ENCODE measurements at places on chromosomes 7 and 10.

GRCh38 chr10:42959833-42960232 is 117.0 kb upstream of the RET start:
- no peak for DNase-seq

- DNase-seq: peak; percentile 30
Measured at GRCh38 chr7:128792471-128793180, 858 bp downstream of the CCDC136 start.

GRCh38 chr10:100576282-100576635 is 40.5 kb downstream of the HIF1AN start:
- no peak for DNase-seq

GRCh38 chr10:18860631-18861240 is 187.9 kb upstream of the MALRD1 start:
- no peak for DNase-seq

DNA sequence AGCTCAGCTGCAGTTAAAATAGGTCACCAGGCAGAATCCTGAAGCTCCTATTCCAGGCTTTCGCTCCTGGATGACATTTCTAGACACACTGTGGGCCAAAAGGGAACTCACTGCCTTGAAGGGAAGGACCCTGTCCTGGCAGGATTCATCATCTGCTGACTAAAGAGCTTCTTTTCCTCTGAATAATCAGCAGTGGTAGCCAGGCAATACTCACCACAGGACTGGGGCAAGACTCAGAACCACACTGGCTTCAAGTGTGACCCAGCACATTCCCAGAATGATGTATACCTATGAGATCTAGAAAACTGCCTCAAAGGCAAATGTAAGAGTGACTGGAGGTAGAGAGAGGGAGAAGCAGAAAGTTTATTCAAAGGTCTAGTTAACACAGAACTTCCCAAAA is 29.5 kb upstream of the EBF3 start:
- DNase-seq: no peak

- no peak for DNase-seq
Measured at GRCh38 chr10:21728618-21729017, 194.6 kb downstream of the MLLT10 start.

DNA sequence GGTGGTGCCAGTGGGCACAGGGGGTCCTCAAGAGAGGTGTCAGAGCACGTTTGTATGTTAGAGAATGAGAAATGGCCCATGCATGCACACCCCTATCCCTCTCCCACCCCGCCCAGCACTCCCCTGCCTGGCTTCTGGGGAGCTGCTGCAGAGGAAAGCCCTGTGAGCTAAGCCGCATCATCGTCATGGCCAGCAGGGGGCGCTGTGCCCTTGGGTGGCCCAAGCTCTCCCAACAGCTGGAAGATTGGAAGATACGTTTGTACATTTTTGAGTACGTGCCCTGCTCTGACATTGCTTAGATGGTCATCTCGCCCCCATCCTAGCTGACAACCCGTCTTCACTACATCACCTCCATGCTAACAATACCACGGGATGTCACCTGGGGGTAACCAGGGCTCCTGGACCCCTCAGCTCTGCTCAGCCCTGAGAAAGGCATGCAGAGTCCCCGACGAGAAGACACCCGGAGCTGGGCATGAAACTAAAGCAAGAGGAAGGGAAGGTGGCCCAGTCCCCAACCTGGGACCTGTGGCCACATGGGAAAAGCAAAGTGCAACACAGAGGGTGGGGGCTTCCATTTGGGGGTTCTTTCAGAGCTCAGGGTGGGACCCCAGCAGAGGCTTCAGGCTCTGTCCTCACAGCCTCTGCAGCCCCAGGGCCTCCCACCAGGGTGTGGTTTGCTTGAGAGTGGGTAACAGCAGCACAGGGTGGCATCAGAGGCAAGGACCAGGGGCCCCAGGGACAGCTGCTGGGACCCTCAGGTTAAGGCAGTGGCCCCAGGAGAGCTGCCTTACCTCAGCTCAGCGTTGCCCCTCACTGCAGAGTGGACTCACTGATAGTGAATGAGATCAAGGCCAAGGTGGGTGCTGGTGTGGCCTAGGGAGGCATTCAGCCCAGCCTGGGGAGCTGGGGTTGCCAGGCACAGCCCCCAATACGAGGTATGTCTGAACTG is 136.6 kb downstream of the PTPN20 start:
- peak; percentile 81 for DNase-seq

- DNase-seq: no peak
Measured at GRCh38 chr10:86944031-86944419, 13.4 kb downstream of the MMRN2 start.

- peak; percentile 54 for DNase-seq
Measured at GRCh38 chr10:13099144-13099665, 758 bp upstream of the OPTN start.

DNA sequence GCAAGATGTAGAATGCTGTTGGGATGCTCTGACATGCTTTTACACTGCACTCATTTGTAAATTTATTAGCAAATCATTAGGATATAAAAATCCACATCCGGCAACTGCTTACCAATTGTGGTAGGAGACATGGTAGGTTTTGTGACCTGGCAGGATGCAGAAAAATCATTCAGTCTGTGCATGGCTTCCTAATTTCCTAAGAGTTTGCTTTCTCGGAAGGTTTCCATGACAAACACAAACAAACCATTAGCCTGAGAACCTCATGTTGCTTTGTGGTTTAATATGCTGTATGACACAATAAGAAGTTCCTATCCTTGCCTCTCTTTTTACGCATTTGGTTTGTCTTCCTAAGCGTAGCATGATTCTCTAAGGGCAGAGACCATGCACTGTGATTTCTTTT is 14.7 kb upstream of the LMBR1 start:
- DNase-seq: peak; percentile 61

- DNase-seq: no peak
Measured at GRCh38 chr7:67825356-67825755, 828.7 kb downstream of the TYW1 start.

DNA sequence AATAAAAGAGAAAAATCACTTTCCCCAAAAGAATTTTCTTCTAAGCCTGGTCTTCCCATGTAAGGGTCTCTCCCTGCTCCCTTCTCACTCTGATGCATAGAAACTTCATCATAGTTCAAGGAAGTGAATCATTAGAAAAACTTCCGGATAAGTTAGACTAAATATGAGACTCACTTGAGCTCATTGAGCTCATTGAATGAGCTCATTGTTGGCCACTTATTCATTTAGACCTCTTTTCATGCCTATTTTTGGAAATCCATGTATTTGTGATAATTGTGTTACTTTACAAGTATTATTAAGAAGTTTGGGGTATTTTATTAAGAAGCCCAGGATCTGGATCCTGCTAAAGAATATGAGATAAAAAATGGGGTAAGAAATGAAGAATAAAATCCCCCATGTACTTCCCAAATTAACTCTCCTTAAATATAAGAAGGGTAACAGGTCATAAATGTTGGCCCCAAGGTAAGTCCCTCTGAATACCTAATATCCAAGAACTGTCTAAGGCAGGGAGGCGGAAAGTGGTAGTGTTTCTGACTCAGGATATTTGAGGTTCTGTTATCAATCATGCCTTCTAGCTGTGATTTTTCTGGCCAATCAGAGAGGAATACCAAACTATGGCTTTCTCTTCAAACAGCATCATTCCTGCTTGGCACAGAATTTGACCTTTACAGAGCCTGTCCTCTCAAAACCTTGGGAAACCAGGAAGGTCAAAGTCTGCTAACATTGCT is 236.5 kb upstream of the PTN start:
- DNase-seq: no peak

DNA sequence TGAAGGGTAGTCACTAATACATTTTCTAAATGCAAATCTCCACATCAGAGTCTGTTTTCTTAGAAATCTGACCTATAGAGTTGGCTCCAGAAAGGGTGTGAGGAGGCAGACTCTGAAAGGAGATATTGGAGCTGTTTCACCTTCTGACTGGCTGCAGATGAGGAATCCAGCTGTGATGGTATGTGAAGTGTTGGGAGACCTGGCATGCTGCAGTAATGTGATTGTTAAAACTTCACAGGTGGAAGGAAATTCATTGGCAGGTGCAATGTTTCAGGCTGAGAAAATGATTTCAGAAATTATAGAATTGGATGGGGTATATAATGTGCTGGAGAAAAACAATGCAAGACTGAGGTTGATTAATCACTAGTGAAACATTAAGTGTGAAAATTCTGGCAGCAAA is 1134.0 kb upstream of the LRRN3 start:
- no peak for DNase-seq

DNA sequence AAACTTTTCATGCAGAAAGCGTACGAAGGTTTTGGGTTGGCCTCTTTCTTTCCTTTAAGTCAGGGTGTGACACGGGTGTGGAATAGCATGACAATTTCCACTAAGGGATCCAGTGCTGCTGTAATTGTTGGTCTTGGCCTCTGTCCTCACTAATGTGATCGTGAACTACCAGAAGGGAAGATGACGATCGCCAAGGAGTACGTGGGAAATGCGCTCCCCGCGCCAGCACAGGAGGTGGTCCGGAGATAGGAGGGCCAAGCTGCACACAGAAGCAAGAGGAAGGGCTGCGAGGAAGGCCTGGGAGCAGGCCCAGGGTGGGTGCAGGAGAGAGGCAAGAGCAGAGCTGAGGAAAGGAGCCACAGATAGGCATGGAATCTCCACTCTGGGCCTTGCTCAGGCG is 79.7 kb upstream of the PODXL start:
- DNase-seq: no peak

DNA sequence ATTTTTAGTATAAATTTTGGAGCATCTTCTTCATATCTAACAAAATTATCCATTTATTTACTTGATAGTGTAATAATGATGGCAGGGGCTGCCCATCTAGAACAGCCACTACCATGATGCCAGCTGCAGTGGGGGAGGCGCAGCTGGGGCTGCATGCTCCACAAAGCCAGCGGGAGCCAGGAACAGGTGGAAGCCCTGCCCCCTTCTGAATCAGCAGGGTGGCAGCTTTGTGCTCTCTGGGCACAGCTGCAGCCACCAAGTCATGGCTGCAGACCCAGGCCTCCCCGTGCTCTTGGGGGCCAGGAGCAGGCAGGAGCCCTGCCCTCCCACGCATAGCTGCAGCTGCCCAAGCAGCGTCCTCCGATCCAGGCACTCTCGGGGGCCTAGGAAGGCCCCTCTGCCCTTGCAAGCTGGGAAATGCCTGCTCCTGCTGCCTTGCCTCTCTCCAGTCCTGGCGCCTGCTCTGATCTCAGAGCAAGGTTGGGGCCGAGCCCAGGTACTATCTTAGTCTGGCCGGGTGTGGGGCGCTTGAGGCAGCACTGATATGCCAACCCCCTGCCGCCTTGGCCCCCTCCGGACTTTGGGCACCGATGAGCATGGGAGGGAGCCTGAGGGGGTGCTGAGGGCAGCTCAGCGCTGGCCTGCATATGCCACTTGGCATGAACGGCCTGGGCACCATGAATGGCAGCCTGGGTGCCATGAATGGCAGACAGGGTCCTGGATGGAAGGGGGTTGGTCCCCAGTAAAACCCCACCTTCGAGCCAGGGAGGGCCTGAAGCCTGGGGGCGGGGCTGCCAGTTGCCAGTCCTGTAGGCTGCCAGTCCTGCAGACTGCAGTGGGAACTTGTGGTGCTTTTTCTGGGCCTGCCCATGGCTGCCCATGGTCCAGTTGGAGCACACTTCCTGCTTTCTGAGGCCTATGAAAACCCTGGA is 1110.8 kb upstream of the POT1 start:
- no peak for DNase-seq

GRCh38 chr10:79324032-79324695 is 23.1 kb upstream of the PPIF start:
- no peak for DNase-seq

GRCh38 chr7:158648168-158648567 is 56.4 kb downstream of the NCAPG2 start:
- DNase-seq: no peak

GRCh38 chr7:99190359-99191009 is 17.4 kb downstream of the KPNA7 start:
- no peak for DNase-seq

- DNase-seq: no peak
Measured at GRCh38 chr10:132353456-132354355, 21.7 kb downstream of the LRRC27 start.

GRCh38 chr7:68875857-68876256 is 722.4 kb upstream of the AUTS2 start:
- no peak for DNase-seq

- DNase-seq: peak; percentile 42
Measured at GRCh38 chr7:119935418-119936025, 337.5 kb upstream of the KCND2 start.

- DNase-seq: no peak
Measured at GRCh38 chr10:70659306-70659705, 13.0 kb upstream of the ADAMTS14 start.

- DNase-seq: no peak
Measured at GRCh38 chr7:130069179-130069977, 956 bp upstream of the KLHDC10 start.

- DNase-seq: no peak
Measured at GRCh38 chr10:70616761-70617160, 14.2 kb upstream of the PRF1 start.

DNA sequence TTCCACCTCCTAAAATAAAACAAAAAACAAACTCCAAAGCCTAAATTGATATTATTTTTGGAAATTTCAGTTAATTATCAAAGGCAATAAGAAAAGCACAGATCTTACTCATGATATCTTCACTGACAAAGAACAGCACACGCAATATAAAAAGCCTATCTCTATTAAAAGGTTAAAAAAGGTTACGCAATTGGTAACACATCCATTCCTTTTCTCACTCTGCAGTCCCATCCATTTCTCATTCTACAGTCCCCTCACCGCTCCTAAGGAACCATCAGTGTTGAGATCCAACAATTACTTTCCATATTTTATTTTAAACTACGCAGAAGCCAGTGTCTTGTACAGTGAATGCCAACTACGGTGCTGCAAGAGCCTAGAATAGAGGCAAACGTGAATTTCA is 1.3 kb downstream of the SEC61G start:
- no peak for DNase-seq

GRCh38 chr7:45157653-45158401 is at the start of gene RAMP3:
TSS of gene RAMP3 (plus strand) at chr7:45157791. CDS start at chr7:45157829, 38 bp downstream.
- DNase-seq: no peak

- no peak for DNase-seq
Measured at GRCh38 chr7:158821171-158822031, 7.9 kb downstream of the ESYT2 start.

GRCh38 chr10:34112171-34112782 is 702.8 kb downstream of the PARD3 start:
- no peak for DNase-seq

GRCh38 chr10:8112230-8112905 is 57.9 kb downstream of the GATA3 start:
- DNase-seq: no peak

DNA sequence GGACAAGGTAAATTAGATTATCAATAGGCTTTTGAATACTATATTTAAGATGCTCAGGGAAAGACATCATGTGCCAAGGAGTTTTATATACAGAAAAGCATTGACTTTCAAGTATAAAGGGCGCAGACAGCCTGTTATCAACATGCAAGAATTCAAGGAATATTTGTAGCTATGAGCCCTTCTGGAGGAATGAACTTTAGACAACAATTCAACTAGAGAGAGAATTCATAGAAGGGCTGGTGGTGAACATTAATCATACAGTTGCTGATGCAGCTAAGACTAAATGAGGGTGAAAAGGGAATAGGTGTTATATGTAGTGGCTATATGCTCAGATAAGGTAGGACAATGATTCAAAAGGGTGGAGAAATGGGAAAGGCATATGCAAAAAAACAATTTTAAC is 41.2 kb downstream of the AOAH start:
- no peak for DNase-seq

All from common myeloid progenitor, CD34-positive (primary cell).